Parietal lobe (tissue), 2 donors: ENCODE measurements at places on chromosomes 7 and 10. TPM values are rescaled to one million over a fixed set of nuclear protein-coding genes. Genes with fewer than 3 reads are reported as not detected.

Gene CDK14
- total RNA-seq = 115 TPM

Gene SPDYE3
- not detected for total RNA-seq

Gene CYP2W1
- not detected for total RNA-seq

Gene PPRC1
- total RNA-seq = 21.6 TPM

Gene KCNMA1
- 120 TPM for total RNA-seq

Gene ALOX5
- 2.8 TPM for total RNA-seq

Gene PON1
- total RNA-seq = not detected

Gene NME8
- not detected for total RNA-seq

Gene IFIT1
- total RNA-seq = 3.4 TPM

Gene NKX1-2
- total RNA-seq = not detected

Gene MMP21
- total RNA-seq = 0.31 TPM

Gene UCN3
- not detected for total RNA-seq

Gene BEND7
- 14.4 TPM for total RNA-seq

Gene ZNF138
- total RNA-seq = 102 TPM

Gene SPDYE6
- total RNA-seq = not detected

Gene ATP6V0A4
- total RNA-seq = 0.94 TPM

Gene NPSR1
- total RNA-seq = not detected

Gene PODXL
- 23.2 TPM for total RNA-seq

Gene SLC25A13
- total RNA-seq = 9.4 TPM

Gene SPDYE1
- total RNA-seq = not detected

Gene FAM13C
- 41.6 TPM for total RNA-seq

Gene LEP
- not detected for total RNA-seq

Gene NAT16
- 3.4 TPM for total RNA-seq

Gene GHRHR
- not detected for total RNA-seq

Gene HTR5A
- total RNA-seq = 0.94 TPM

Gene RSPH10B
- total RNA-seq = 1.3 TPM

Gene HHEX
- 0.63 TPM for total RNA-seq

Gene CCL26
- not detected for total RNA-seq

Gene FAM131B
- 99.5 TPM for total RNA-seq
